Heart right ventricle (tissue), 16 donors: ENCODE measurements at places on chromosomes 6 and 20. TPM values are rescaled to one million over a fixed set of nuclear protein-coding genes. Genes with fewer than 3 reads are reported as not detected.

- DNase-seq = no peak
- H3K36me3 ChIP-seq = no peaks in the 10 kb centered on the region
- H3K27me3 ChIP-seq = no peaks in the 10 kb centered on the region
- H3K4me1 ChIP-seq = no peaks in the 10 kb centered on the region
- no peak overlapping the region for H3K4me3 ChIP-seq
- no peak overlapping the region for H3K27ac ChIP-seq
Measured at GRCh38 chr6:169395080-169395805, 141.6 kb upstream of the THBS2 start.

DNA sequence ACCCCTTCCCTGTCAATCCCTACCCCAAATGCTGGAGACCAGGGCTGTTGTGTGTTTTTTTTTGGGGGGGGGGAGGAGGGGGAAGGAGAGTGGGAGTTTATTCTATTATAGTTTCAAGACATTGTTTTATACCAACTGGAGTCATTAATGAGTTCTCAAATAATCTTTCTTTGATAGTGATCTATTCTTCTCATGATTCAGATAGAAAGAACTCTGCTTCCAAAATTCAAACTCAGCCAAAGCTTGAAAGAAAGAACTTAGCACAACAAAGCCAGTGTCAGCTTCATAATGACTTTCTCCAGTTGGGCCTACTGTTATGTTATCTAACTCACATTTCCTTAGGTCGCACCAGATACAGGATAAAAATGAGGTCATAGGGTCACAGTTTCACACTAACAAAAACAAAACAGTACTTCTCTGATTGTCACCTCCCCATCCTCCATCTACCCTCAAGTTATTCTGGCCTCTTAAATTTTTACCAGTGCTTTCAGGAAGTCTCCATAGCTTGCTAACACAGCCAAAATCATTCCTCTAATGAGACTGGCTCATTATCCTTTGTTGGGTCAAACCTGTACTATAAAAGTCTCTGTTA lies 19.0 kb upstream of the MAP3K7 start:
- no peak overlapping the region for H3K27ac ChIP-seq
- peaks cover 49% of the 10 kb centered on the region for H3K27me3 ChIP-seq
- H3K36me3 ChIP-seq = no peaks in the 10 kb centered on the region
- DNase-seq = no peak
- H3K4me1 ChIP-seq = no peaks in the 10 kb centered on the region
- H3K4me3 ChIP-seq = no peak overlapping the region

- no peak for DNase-seq
- H3K4me3 ChIP-seq = no peak overlapping the region
- no peak overlapping the region for H3K27ac ChIP-seq
Measured at GRCh38 chr6:110188791-110189190, 8.6 kb downstream of the CDC40 start.

DNA sequence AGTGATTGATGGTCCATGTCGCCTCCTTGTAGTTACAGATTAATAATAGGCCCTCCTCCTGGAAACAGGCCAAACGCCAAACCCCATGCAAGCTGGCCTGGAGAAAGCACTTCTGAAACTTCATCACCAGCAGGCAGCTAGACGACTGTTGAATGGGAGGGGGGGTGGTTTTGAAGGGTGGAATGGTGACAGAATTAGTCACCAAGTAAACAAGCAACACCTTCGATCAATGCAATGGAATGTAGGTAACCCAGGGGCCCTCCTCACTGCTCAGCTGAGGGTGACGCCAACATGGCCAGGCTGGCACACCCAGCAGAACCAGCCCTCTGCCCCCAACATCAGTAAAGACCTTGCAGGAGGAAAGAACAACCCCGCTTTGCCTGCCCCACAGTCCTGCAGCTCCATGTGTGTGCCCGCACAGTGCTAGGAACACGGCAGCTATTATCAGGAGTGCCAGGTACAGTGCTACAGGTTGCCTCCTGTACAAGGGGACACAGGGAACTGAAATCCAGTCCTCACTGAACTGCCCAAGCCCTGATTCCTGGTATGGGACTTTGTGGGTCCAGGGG lies 2.7 kb downstream of the BCAS1 start:
- no peak for DNase-seq
- no peak overlapping the region for H3K27ac ChIP-seq
- H3K4me1 ChIP-seq = peaks cover 3% of the 10 kb centered on the region
- H3K27me3 ChIP-seq = no peaks in the 10 kb centered on the region
- no peak overlapping the region for H3K4me3 ChIP-seq

The OPRL1 gene
- total RNA-seq = 0.27 TPM

The ROMO1 gene
- 145 TPM for total RNA-seq

DNA sequence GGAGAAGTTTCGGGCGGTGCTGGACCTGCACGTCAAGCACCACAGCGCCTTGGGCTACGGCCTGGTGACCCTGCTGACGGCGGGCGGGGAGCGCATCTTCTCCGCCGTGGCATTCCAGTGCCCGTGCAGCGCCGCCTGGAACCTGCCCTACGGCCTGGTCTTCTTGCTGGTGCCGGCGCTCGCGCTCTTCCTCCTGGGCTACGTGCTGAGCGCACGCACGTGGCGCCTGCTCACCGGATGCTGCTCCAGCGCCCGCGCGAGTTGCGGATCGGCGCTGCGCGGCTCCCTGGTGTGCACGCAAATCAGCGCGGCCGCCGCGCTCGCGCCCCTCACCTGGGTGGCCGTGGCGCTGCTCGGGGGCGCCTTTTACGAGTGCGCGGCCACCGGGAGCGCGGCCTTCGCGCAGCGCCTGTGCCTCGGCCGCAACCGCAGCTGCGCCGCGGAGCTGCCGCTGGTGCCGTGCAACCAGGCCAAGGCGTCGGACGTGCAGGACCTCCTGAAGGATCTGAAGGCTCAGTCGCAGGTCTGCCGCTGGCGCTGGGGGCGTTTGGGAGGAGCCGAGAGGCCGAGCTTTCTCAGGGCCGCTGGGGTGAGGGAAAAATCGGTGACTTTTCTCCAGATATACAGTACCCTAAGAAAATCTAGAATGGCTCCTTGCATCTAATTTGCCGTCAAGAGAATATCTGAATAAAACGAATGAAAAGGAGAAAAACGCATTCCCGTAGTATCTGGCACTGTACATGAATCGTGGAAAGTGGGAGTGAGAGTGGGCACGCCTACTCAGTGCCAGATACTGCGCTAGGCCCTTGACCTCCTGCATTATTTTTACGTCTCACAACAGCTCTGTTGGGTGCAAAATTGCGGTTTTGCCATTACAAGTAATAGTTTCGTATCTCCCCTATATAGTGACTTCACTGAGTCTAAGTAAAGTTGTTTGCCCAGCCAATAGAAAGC lies 1.0 kb downstream of the CALHM6 start:
- no peaks in the 10 kb centered on the region for H3K4me1 ChIP-seq
- no peaks in the 10 kb centered on the region for H3K36me3 ChIP-seq
- peaks cover 22% of the 10 kb centered on the region for H3K27me3 ChIP-seq
- peak; percentile 7 for DNase-seq
- H3K4me3 ChIP-seq = peak overlapping the region; percentile 58
- H3K27ac ChIP-seq = no peak overlapping the region

DNA sequence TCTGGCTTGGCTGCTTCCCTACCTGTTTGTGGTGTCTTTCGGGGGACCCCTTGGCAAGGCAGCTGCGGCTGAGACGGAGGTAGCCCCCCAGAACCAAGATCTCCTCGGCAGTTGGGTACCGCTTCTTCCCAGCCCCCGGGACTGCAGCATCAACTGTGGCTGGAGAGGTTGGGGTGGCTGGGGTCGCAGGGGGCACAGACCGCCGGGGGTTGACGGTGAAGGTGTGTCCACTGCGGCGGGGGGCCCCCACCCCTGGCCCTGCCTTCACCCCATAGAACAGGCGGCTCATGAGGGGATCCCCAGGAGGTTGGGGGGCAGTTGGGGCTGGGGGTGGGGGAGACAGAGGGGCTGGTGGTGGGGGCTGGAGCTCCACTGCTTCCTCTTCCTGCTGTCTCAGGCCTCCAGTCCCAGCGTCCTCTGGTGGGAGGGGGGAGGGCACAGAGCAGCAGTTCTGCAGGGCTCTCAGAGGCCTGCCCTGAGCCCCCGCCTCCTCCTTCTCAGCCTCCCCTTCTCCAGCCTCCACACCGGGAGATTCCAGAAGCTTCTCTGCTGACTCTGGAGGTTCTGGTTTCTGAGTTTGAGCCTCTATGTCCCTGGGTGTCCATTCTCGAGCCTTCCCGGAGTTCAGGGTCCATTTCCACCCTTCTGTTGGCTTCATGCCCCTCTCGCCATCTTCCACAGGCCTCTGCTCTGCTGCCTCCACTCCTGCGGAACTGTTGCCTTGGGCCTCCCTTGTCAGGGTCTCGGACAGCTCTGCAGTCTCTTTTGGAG lies 1.9 kb downstream of the PPP1R18 start:
- no peaks in the 10 kb centered on the region for H3K27me3 ChIP-seq
- H3K27ac ChIP-seq = peak overlapping the region; percentile 95
- peaks cover 29% of the 10 kb centered on the region for H3K36me3 ChIP-seq
- peak; percentile 60 for DNase-seq
- peak overlapping the region; percentile 80 for H3K4me3 ChIP-seq

The SLC22A16 gene
- total RNA-seq = not detected

The FAM162B gene
- total RNA-seq = 8.0 TPM

The SCGN gene
- total RNA-seq = 1.2 TPM

- DNase-seq = no peak
- H3K27me3 ChIP-seq = no peaks in the 10 kb centered on the region
- H3K4me1 ChIP-seq = peaks cover 8% of the 10 kb centered on the region
- no peaks in the 10 kb centered on the region for H3K36me3 ChIP-seq
- no peak overlapping the region for H3K27ac ChIP-seq
Measured at GRCh38 chr6:116073765-116074440, 13.2 kb upstream of the FRK start.

DNA sequence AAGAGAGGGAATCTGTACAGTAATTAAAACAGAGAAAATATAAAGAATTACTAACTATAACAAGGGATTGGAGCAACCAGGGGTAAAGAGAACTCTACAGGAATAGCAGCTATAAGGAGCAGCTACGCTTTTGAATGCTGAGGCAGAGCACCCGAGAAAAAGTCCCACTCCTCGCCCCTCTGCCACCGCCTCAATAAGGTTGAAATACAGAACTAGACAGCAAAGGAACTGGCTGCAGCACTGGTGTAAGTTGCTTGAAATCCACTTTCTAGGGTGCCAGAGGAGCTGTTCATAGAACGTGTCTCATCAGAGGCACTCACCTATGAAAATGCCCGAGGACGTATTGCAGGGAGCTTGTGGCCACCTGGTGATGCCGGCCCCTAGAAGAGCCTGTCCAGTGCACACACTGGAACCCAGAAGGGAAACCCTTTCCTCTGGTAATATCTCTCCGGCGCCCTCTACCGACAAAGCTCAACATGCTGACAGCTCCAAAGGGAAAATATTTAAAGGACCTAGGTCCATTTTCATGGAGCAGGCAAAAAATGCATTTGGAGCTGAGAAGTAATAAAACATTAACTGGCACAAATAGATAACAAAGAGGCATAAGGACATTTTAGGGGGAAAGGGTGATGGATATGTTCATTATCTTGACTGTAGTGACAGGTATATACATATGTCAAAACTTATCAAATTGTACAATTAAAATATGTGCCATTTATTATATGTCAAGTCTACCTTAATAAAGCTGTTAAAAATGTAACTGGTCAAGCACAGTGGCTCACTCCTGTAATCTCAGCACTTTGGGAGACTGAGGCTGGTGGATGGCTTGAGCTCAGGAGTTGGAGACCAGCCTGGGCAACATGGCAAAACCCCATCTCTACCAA lies 137.4 kb upstream of the HDAC2 start:
- H3K27me3 ChIP-seq = no peaks in the 10 kb centered on the region
- H3K36me3 ChIP-seq = no peaks in the 10 kb centered on the region
- no peak overlapping the region for H3K27ac ChIP-seq

- no peak overlapping the region for H3K27ac ChIP-seq
- H3K27me3 ChIP-seq = no peaks in the 10 kb centered on the region
- no peak overlapping the region for H3K4me3 ChIP-seq
- no peaks in the 10 kb centered on the region for H3K36me3 ChIP-seq
- no peaks in the 10 kb centered on the region for H3K4me1 ChIP-seq
Measured at GRCh38 chr6:167157414-167157813, 366 bp downstream of the GPR31 start.

GRCh38 chr6:38179794-38180430 lies 360.4 kb downstream of the ZFAND3 start:
- no peak overlapping the region for H3K4me3 ChIP-seq
- peaks cover 3% of the 10 kb centered on the region for H3K36me3 ChIP-seq
- DNase-seq = no peak

- no peaks in the 10 kb centered on the region for H3K27me3 ChIP-seq
- H3K27ac ChIP-seq = peak overlapping the region; percentile 93
- no peaks in the 10 kb centered on the region for H3K36me3 ChIP-seq
Measured at GRCh38 chr6:12957321-12958051, 240.9 kb downstream of the PHACTR1 start.

- H3K4me1 ChIP-seq = peaks cover 27% of the 10 kb centered on the region
- no peaks in the 10 kb centered on the region for H3K36me3 ChIP-seq
- no peak for DNase-seq
- no peaks in the 10 kb centered on the region for H3K27me3 ChIP-seq
Measured at GRCh38 chr6:73704260-73704659, 8.3 kb downstream of the CD109 start.

GRCh38 chr6:125957845-125958244 lies 1.3 kb downstream of the HINT3 start:
- DNase-seq = no peak
- H3K27me3 ChIP-seq = no peaks in the 10 kb centered on the region
- H3K36me3 ChIP-seq = no peaks in the 10 kb centered on the region

- no peak overlapping the region for H3K27ac ChIP-seq
- no peaks in the 10 kb centered on the region for H3K36me3 ChIP-seq
- peaks cover 7% of the 10 kb centered on the region for H3K4me1 ChIP-seq
- no peak for DNase-seq
- peaks cover 67% of the 10 kb centered on the region for H3K27me3 ChIP-seq
- no peak overlapping the region for H3K4me3 ChIP-seq
Measured at GRCh38 chr20:43191946-43192863, 2.5 kb upstream of the PTPRT start.

DNA sequence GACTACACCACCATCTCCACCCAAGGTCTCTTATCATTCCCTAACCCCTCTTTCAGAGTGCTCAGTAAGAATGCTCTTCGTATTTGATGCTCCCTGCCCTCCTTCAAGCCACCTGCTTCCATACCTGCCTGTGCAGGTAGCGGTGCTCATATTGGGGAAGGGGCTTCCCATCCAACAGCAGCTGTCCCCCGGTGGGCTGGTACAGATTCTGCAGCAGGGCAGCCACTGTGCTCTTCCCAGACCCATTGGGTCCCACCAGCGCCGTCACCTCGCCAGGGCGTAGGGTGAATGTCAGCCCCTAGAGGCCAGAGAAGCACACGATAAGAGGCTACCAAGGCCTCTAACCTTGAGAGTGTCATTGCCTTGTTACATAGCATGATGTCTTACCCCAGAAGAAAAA lies 3.9 kb upstream of the PSMB8 start:
- peaks cover 62% of the 10 kb centered on the region for H3K36me3 ChIP-seq
- H3K27me3 ChIP-seq = no peaks in the 10 kb centered on the region
- no peak overlapping the region for H3K4me3 ChIP-seq

GRCh38 chr6:45112711-45113110 lies 215.4 kb upstream of the RUNX2 start:
- no peak overlapping the region for H3K27ac ChIP-seq
- DNase-seq = no peak
- H3K4me1 ChIP-seq = peaks cover 10% of the 10 kb centered on the region
- H3K36me3 ChIP-seq = no peaks in the 10 kb centered on the region
- no peaks in the 10 kb centered on the region for H3K27me3 ChIP-seq
- no peak overlapping the region for H3K4me3 ChIP-seq
